ENCODE measurements at places on chromosomes 11 and 22. TPM values are rescaled to one million over a fixed set of nuclear protein-coding genes. Genes with fewer than 3 reads are reported as not detected.

- H3K36me3 ChIP-seq: no peaks in the 10 kb centered on the region
- H3K27ac ChIP-seq: no peak overlapping the region
- H3K4me1 ChIP-seq: peaks cover 19% of the 10 kb centered on the region
- DNase-seq: peak; percentile 60
Measured at GRCh38 chr11:9905960-9906791, 242.3 kb downstream of the SWAP70 start.

DNA sequence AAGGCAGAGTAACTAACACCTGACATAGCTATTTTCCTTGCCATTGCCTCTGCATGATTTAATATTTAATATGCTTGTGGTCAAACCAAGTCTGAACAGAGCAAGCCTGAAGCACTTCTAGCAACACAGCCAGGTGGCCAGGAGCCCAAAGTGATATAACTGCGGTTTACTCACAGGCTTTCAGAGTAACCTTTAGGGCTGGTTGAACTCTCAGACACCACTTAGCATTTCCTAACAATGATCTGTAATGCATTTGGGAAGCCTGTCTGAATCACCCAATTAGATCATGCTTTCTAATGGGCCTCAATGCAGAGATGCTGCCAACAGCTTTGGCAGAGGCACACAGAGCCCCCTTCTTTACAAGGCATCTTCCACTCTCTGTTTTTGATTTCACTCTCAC lies 96.1 kb downstream of the FDX1 start:
- no peaks in the 10 kb centered on the region for H3K27me3 ChIP-seq
- H3K4me1 ChIP-seq: no peaks in the 10 kb centered on the region
- H3K4me3 ChIP-seq: no peak overlapping the region
- no peaks in the 10 kb centered on the region for H3K36me3 ChIP-seq

C11orf86 gene
- 1.2 TPM for total RNA-seq

DNA sequence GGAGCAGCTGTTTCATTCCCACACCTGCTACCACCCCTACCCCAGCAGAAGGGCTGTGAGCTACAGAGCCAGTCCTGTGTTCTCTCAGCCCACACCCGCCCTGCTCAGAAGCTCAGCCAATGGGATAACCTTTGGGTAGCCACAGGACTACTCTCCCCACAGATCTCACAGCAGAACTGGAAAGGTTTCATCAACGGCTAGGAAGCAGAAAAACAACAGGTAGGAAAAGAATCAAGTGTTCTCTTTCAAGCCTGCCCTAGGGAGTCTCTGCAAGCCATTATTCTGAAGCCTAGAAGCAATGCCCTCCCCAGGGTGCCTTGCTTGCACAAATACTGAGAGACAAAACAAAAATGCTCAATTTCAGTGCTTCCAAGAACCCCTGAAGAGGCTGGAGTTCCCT lies 77.2 kb downstream of the TMPRSS5 start:
- H3K27ac ChIP-seq: no peak overlapping the region
- H3K4me3 ChIP-seq: no peak overlapping the region
- DNase-seq: peak; percentile 75
- H3K36me3 ChIP-seq: no peaks in the 10 kb centered on the region
- no peaks in the 10 kb centered on the region for H3K27me3 ChIP-seq

DNA sequence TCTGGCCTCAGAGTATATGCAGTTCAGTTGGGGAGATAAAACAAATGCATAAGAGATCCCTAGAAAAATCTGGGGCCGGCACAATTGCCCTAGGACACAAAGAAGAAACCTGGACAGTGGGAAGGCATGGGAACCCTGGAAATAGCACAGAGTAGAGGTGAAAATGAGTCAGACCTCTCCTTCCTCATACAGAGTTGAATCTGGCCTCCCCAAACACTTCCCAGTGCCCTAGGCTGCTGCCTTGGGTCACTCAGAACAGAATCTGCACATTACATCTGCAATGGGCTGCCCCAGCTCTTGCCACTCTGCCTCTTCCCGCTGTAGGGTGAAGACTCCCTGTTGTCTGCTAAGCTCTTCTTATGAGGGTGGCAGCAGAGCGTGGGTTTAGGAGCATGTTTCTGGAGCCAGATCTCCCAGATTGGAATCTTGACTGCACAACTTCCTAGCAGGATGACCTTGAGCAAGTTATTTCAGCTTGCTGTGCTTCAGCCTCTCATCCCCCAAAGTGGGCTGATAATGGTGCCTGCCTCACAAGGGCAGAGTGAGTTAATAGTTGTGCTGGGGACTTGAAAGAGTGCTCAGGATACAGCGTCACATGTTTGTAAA lies 47.1 kb upstream of the NECTIN1 start:
- H3K27ac ChIP-seq: no peak overlapping the region
- H3K36me3 ChIP-seq: no peaks in the 10 kb centered on the region
- no peak for DNase-seq
- no peak overlapping the region for H3K4me3 ChIP-seq
- H3K27me3 ChIP-seq: peaks cover 3% of the 10 kb centered on the region
- no peaks in the 10 kb centered on the region for H3K4me1 ChIP-seq

Measured in H1 (cell line).